Renal cortical epithelial cell (primary cell): ENCODE measurements at places on chromosomes 13 and 19.

DNA sequence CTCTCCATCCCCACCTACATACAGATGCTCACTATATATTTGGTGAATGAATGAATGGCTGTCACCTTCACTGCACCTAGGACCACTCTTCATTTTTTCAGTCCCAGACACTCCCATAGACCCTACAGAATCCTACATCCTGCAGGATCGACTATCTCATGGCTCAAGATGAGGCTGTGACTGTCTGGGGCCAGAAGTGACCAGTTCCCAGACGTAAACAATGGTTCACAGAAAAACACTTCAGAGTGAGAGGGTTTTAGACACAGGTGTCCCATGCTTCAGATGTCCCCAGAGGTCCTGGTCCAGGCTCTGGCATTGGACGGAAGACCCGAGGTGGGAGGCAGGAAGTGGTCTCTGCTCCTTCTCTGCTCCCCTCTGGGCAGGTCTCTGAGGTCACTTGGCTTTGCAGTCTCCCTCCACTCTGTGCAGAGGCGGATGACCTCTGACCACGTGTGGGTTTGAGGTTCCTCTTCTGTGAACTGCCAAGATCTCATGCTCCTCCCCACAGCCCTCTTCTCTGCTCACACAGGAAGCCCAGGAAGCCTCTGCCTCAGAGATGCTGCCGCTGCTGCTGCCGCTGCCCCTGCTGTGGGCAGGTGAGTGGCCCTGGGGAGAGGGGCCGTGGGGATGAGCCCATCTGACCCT is 24.9 kb downstream of the SIGLEC7 start:
- DNase-seq = no peak

- DNase-seq = peak; percentile 94
Measured at GRCh38 chr19:41175801-41176777, 16.9 kb upstream of the CYP2S1 start.

DNA sequence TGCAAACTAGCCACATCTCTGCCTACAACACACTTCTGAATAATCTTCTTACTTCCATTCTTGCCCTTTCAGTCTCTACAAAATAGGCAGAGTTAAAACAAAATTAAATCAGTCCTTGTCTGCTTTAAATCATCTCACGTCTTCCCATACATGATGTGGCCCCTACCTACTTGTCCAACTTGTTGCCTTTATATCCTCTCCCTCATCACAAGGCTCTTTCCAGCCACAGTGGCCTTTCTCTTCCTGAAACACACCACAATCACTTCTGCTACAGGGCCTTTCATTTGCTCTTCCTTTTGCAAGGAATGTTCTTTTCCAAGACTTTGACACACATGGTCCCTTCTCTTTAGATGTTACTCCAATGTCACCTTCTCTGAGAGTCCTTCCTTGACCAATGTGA is 1.7 kb downstream of the RBM26 start:
- no peak for DNase-seq

DNA sequence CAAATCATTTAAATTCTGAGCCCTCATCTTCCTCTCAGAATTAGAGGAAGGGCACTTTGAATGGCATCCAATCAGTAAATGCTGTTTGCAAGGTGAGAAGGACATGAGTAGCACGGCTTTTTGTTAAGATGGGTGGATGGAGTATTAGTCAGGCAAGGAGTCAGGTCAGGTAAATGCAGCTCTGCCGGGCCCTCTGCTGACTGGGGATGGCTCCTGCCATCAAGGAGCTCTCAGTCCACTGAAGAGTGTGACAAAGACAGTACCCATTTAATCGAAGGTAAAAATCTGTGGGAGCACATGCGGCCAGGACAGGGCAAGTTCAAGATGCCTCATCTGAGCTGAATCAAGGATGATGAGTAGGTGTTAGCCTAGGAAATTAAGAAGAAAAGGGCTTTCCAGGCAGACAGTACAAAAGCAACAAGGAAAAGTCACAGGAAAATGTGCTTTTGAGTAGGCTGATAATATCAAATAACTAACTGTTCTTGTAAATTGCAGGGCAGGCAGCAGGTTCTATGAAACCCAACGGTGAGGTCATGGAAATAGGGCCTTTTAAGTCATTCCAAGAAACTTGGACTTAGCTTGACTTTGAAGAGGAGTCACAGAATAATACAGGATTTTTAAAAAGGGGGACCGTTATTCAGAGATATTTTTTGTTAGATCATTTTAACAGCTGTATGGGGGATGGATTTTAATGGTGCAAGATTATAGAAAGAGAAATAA is 670.5 kb upstream of the ARGLU1 start:
- no peak for DNase-seq

DNA sequence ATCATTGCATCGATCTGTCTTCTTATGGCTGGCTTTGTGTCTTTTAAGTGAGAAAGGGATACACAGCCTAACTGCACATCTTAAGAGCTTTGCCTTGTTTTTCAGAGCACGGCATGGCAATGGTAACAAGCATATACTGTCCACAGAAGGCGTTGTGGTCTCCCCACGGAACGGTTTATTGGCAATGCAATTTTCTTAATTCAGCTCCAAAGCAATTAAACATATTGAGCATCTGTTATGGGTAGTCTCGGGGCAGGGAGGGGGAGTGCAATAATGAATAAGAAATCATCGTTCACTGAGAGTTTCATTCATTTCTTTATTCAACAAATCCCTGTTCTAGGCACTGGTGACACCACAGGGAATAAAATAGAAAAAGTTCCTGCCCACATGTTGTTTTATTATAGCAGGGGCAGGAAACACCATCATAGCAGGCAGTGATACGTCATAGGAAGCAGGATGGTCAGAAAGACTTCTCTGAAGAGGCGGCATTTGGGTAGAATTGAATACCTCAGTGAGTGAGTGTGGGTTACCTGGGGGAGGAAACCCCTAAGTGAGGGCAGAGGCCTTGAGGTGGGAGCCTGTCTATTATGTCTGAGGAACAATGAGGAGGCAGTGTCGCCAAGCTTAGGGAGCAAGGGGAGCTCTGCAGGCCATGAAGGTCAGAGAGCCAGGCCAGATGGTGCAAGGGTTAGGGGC is 185.7 kb upstream of the KL start:
- DNase-seq = no peak

DNA sequence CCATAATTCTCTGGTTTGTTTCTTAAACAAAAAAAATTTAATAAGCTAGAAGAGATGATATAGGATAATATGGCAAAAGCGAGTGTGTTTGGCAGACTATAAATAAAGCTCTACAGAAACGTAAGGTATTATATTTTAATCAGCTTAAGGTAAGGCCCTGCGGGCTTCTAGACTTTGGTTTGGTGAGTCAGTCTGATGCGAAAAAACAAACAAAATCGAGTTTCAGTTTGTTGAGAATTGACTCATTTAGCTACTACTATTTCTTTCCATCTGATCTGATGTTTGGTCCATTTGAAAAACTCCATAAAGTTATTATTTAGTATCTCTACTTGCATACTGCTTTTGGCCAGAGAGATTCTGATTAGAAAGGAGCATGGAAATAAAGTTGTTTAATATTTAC is 138.0 kb downstream of the MIPEP start:
- DNase-seq = peak; percentile 29

GRCh38 chr13:39414339-39414738 is 188.7 kb downstream of the LHFPL6 start:
- DNase-seq = no peak

GRCh38 chr13:27644302-27644701 is 22.6 kb downstream of the POLR1D start:
- DNase-seq = peak; percentile 47

DNA sequence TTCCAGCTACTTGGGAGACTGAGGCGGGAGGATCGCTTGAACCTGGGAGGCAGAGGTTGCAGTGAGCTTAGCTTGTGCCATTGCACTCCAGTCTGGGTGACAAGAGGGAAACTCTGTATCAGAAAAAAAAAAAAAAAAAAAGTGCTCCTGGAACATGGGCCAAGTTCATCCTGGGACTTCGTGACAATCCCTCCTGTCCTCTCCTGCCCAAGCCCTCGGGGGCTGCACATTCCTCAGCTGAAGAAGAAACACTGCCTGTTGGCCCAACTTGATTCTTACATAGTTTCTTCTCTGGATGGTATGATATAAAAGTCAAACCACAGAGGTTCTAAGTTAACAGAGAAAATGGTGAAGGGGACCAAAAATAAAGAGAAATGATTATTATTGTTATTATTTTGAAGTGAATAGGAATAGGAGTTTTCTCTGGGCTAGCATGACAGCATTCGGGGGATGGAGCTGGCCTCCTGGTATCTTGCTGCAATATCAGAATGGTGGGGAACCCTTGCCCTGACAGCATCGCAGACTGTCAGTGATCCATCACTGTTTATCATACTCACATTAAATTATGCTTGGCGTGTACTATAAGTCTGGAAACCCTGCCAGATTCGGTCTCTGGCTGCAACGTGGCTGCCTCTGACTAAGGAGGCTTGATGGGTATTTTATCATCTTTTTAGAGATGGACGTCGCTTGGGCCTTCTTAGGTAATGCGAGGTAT is 113.7 kb upstream of the OXGR1 start:
- no peak for DNase-seq

GRCh38 chr13:30880151-30880855 is 25.8 kb upstream of the MEDAG start:
- DNase-seq = peak; percentile 27

- DNase-seq = no peak
Measured at GRCh38 chr19:13908674-13909073, 2.7 kb downstream of the CC2D1A start.

DNA sequence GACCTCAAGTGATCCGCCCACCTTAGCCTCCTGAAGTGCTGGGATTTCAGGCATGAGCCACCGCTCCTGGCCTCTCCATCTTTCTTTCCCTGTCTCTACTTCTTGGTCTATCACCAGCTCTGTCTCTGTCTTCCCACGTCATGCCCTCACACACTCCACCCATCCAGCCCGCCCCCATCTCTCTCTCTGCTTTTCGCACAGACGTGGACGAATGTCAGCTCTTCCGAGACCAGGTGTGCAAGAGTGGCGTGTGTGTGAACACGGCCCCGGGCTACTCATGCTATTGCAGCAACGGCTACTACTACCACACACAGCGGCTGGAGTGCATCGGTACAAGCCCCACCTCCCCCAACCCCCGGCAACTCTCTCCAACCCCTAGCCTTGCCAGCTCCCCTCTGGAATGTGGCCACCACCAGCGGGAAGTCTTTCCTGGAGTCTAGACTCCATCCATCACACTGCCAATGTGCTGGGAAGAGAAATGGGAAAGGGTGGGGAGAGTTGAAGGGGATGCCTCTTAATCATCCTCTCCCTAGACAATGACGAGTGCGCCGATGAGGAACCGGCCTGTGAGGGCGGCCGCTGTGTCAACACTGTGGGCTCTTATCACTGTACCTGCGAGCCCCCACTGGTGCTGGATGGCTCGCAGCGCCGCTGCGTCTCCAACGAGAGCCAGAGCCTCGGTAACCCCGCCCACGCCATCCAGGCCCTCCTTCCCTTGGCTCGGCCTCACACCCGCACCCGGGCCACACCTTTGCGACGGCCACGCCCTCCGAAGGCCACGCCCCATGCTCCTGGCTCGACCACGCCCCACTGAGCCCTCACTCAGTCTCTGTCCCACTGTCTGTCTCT is 22.5 kb downstream of the LTBP4 start:
- DNase-seq = no peak

DNA sequence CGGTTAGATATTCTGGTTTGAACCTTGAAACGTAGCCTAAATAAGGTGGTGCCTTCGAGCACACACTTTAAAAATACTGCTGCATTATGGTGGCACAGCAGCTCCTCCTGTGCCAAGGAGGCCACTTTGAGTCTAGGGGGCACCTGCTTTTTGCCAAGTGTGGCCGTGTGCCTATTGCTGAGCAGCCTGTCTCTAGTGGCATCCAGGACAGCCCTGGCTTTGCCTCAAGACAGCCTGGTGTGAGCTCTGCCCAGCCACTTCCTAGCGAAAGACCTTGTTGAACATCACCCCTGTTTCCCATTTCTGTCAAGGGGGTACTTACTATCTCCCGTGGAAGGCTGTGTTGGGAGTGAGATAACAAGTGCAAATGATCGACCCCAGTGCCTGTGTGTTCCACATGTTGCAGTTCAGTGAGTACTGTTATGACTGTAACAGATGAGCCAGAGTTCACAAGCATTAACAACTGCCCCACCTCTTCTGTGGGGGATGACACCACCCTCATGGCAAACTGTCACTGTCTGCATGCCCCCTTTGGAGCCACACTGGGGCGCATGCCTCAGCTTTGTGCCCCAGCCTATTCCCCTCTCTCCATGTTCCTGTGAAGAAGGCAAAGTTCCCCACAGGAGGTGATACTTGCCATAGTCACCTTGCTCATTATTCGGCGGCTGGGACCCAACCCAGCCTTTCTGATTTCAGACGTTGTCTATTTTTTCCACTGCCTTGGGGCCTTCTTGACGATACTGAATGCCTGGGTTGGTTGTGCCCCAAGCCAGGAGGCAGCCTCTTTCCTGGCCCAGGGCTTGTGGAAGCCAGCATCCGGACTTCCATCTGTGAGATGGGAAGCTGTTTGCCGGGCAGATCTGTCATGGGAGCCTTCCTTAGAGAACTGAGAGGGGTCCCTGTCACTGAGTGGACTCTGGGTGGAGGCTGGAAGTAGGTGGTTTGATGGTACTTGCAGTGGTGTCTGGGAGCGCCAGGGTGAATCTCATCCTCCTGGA is 5.4 kb downstream of the GATAD2A start:
- peak; percentile 21 for DNase-seq

- DNase-seq = no peak
Measured at GRCh38 chr13:79385694-79386093, 20.4 kb downstream of the RBM26 start.

GRCh38 chr13:90156390-90156789 is 1191.1 kb upstream of the MIR17HG start:
- DNase-seq = no peak

GRCh38 chr13:48142436-48142835 is 47.5 kb upstream of the MED4 start:
- no peak for DNase-seq

DNA sequence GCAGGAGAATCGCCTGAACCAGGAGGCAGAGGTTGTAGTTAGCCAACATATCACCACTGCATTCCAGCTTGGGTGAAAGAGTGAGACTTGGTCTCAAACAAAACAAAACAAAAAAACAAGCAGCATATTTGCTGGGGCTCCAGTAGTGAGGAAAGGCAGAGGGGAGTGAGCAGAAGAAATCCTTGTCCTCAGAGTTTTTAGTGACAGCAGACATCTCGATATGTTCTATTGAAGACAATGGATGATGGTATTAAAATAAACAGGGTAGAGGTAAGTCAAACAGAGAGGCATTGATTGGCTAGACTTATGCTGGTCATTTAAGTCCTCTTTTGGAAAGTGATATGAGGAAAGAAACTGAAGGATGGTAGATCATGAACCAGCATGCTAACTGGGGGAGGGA is 19.0 kb downstream of the NLRP7 start:
- peak; percentile 1 for DNase-seq

GRCh38 chr19:53553865-53554791 is 16.2 kb downstream of the ZNF331 start:
- peak; percentile 58 for DNase-seq

DNA sequence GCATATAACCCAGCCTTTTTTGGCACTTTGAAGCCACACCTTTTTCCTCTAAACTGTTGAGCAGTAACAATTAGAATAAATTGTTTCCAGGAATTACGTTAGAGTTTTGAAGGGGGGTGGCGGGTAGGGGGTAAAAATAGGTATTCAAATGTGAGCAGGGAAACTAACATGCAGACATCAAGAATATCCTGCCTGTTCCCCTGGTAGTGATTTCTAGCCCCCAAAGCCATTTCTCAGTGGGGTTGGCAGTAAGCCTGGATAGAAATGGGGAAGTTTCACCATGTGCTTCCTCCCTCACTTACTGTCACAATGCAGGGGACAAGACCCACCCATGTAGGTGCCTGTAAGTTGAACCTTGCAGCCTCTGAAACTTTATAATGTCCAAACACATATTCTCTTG is 3.8 kb downstream of the DOCK9 start:
- DNase-seq = no peak
